ENCODE measurements at places on chromosomes 3 and 15.

- no peak for DNase-seq
Observed at GRCh38 chr15:67558502-67558901, 16.0 kb downstream of the MAP2K5 start.

- no peak for DNase-seq
Observed at GRCh38 chr15:53360881-53361280, 398.6 kb downstream of the WDR72 start.

- no peak for DNase-seq
Observed at GRCh38 chr3:119395923-119396358, 67.5 kb downstream of the TMEM39A start.

- no peak for DNase-seq
Observed at GRCh38 chr3:183202004-183202722, 39.6 kb upstream of the LAMP3 start.

GRCh38 chr15:79089331-79089889, 1.2 kb downstream of the RASGRF1 start:
- DNase-seq: no peak

DNA sequence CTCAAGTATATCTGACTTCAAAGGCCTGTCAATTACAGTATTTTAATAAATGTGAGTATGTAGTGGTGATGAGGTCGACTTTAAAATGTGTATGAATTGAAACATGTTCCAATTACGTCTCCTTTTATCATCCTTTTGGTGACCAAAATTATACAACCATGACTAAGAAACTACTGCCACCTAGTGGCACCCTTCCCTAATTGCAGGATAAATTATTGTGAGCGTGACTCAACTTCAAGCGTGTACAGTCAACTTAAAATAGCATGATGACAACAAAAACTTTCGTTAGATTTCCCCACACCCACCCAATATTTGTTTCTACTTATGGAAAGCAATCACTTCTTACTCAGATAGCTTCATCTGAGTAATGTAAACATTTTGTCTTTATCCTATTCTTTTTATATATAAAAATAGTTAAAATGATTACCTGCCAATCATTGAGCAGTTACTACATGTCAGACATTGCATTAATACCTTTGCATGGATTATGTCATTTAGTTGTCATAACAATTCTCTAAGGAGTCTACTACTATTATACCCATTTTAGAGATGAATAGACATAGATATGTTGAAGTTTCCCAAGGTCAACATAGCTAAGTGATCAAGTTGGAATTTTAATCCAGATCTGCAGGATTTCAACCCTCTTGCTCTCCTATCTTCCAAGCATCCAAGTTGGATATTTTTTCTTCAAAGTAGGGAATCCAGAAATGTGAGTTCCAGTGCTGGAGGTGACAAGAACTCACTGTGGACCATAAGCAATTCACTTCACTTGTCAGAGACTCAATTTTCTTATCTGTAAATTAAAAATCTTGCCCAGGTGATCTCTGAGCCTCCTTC, 106.0 kb downstream of the MEX3B start:
- peak; percentile 47 for DNase-seq

All from kidney capillary endothelial cell (primary cell).